ENCODE measurements at places on chromosomes 11 and 22. TPM values are rescaled to one million over a fixed set of nuclear protein-coding genes. Genes with fewer than 3 reads are reported as not detected.

- H3K36me3 ChIP-seq = no peaks in the 10 kb centered on the region
- DNase-seq = peak; percentile 70
- H3K4me1 ChIP-seq = no peaks in the 10 kb centered on the region
- peaks cover 4% of the 10 kb centered on the region for H3K27me3 ChIP-seq
- no peak overlapping the region for H3K27ac ChIP-seq
- H3K4me3 ChIP-seq = no peak overlapping the region
Observed at GRCh38 chr11:123707606-123708205, 33.8 kb downstream of the ZNF202 start.

- no peaks in the 10 kb centered on the region for H3K36me3 ChIP-seq
- no peak overlapping the region for H3K4me3 ChIP-seq
- no peaks in the 10 kb centered on the region for H3K4me1 ChIP-seq
Observed at GRCh38 chr22:49073873-49074417, 753.7 kb downstream of the BRD1 start.

GRCh38 chr11:60858731-60859464, 3.1 kb upstream of the PTGDR2 start:
- DNase-seq = no peak
- H3K27ac ChIP-seq = peak overlapping the region; percentile 7
- no peaks in the 10 kb centered on the region for H3K27me3 ChIP-seq

The KLHL35 gene
- total RNA-seq = 0.51 TPM

- H3K4me3 ChIP-seq = no peak overlapping the region
- H3K27ac ChIP-seq = no peak overlapping the region
- no peak for DNase-seq
Observed at GRCh38 chr11:71153005-71153390, 99.4 kb downstream of the SHANK2 start.

DNA sequence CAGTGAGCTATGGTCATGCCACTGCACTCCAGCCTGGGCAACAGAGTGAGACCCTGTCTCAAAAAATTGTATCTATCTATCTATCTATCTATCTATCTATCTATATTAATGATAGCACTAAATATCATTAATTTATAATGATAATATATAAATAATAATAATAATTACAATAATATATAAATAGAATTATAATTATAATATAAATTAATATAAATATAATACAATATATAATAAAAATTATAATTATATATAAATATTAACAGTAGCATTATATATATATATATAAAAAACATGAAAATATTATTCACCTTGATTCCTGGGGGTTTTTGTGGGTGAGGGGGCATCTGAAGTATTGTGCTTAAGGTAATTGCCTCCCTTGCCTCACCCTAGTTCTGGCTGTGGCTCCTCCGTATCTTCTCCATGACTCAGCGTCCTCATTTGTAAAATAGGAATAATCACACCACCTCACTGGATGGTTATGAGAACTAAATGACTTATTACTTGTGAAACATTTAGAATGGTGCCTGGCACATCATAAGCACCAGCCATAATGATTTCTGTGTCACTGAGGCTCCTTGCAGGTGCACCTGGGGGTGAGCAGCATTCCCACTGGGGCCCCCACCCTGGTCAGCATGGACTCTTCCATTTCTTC, 18.8 kb downstream of the RASD2 start:
- H3K27ac ChIP-seq = no peak overlapping the region
- H3K36me3 ChIP-seq = no peaks in the 10 kb centered on the region
- no peak overlapping the region for H3K4me3 ChIP-seq
- H3K4me1 ChIP-seq = peaks cover 8% of the 10 kb centered on the region
- peaks cover 22% of the 10 kb centered on the region for H3K27me3 ChIP-seq

The NRXN2 gene
- 0.31 TPM for total RNA-seq

The MAPK8IP1 gene
- total RNA-seq = 0.58 TPM

The IGLL1 gene
- not detected for total RNA-seq

GRCh38 chr11:17697175-17697949, 22.0 kb upstream of the MYOD1 start:
- no peaks in the 10 kb centered on the region for H3K36me3 ChIP-seq
- H3K4me1 ChIP-seq = no peaks in the 10 kb centered on the region
- DNase-seq = no peak
- no peak overlapping the region for H3K4me3 ChIP-seq
- H3K27ac ChIP-seq = no peak overlapping the region
- peaks cover 29% of the 10 kb centered on the region for H3K27me3 ChIP-seq

The ENTHD1 gene
- total RNA-seq = 0.41 TPM

GRCh38 chr22:17314487-17314886, 54.8 kb upstream of the CECR2 start:
- no peaks in the 10 kb centered on the region for H3K27me3 ChIP-seq
- no peak overlapping the region for H3K27ac ChIP-seq
- no peaks in the 10 kb centered on the region for H3K4me1 ChIP-seq

- H3K36me3 ChIP-seq = peaks cover 19% of the 10 kb centered on the region
- no peaks in the 10 kb centered on the region for H3K27me3 ChIP-seq
- H3K27ac ChIP-seq = peak overlapping the region; percentile 88
- no peak for DNase-seq
Observed at GRCh38 chr11:31509051-31509428, 382 bp downstream of the IMMP1L start.

DNA sequence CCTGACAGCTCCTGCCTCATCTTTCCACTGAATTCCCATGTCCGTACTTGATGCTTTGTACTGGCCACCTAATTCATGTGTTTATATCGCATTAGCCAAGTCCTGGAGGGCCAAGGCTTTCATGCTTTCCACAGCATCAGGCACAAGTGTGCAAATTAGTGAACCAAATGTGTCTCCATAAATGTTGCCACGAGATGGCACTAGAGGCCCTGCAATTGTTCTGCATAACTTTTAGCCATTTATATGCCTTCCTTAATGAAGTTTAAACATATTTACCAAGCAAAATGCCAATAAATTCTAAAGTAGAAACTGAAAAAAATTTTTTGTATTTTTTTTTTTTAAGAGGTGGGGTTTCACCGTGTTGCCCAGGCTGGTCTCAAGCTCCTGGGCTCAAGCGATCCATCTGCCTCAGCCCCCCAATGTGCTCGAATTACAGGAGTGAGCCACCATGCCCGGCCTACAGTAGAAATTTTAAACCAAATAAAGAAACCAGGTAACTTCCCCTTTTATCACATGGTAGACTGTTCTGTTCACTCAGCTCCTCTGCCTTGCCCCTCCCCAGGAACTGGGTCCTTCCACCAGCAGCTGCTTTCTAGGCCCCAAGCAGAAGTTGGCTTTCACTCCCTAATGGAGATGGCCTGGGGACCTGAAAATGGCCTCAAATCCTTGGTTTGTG, 20.8 kb upstream of the IL18BP start:
- H3K27ac ChIP-seq = no peak overlapping the region
- peaks cover 3% of the 10 kb centered on the region for H3K4me1 ChIP-seq
- no peak overlapping the region for H3K4me3 ChIP-seq
- peak; percentile 55 for DNase-seq

The SORL1 gene
- 49.3 TPM for total RNA-seq

GRCh38 chr11:46475926-46476545, 84.5 kb upstream of the CHRM4 start:
- no peaks in the 10 kb centered on the region for H3K36me3 ChIP-seq
- no peak for DNase-seq
- H3K27me3 ChIP-seq = no peaks in the 10 kb centered on the region
- no peak overlapping the region for H3K4me3 ChIP-seq

The ACRV1 gene
- total RNA-seq = not detected

GRCh38 chr11:69436041-69436982, 45.2 kb upstream of the LINC01488 start:
- H3K27me3 ChIP-seq = peaks cover 14% of the 10 kb centered on the region
- no peaks in the 10 kb centered on the region for H3K36me3 ChIP-seq
- no peak overlapping the region for H3K4me3 ChIP-seq
- no peak for DNase-seq

DNA sequence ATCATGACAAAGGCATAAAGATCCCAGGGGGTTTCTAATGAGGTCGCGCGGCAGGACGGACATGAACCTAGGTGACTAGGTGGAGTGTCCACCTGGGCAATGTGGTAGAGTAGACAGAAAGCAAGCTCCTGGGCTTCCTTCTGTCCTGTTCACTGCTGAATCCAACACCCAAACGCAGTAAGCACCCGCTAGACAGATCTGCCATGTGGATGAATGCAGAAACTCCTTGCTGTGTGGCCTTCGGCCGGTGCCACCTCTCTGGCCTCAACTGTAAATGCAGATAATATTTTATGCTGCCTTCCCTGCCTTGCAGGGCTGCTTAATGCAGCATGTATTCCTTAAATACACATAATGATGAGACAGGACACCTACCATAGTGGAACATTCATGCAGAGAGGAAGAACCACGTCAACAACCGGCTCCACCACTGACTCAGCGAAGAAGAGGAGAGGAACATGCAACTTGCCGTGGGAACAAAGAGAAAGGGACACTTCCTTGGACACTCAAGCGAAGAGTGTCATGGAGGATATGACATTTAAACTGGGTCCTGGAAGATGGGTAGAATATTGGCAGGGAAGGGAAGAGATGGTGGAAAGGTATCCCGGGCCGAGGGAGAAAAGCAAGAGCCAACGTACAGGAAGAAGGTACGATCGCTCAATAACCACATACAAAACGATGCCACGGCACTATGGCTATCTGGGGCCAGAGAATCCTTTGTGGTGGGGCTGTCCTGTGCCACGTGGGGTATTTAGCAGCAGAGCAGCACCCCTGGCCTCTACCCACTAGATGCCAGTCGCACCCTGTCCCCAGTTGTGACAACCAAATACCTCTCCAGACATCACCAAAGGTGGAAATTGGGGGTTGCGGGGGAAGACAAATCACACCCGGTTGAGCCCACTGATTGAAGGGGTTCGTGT, 30.8 kb downstream of the MYH9 start:
- peak; percentile 81 for DNase-seq
- H3K27ac ChIP-seq = peak overlapping the region; percentile 88
- peaks cover 33% of the 10 kb centered on the region for H3K36me3 ChIP-seq
- peaks cover 97% of the 10 kb centered on the region for H3K4me1 ChIP-seq
- H3K27me3 ChIP-seq = no peaks in the 10 kb centered on the region

- no peak for DNase-seq
- H3K27me3 ChIP-seq = no peaks in the 10 kb centered on the region
- no peaks in the 10 kb centered on the region for H3K4me1 ChIP-seq
- no peak overlapping the region for H3K27ac ChIP-seq
- no peaks in the 10 kb centered on the region for H3K36me3 ChIP-seq
- no peak overlapping the region for H3K4me3 ChIP-seq
Observed at GRCh38 chr11:61712314-61712713, 32.1 kb downstream of the DAGLA start.
